Effector memory CD8-positive, alpha-beta T cell (primary cell): ENCODE measurements at places on chromosomes 6 and 20.

DNA sequence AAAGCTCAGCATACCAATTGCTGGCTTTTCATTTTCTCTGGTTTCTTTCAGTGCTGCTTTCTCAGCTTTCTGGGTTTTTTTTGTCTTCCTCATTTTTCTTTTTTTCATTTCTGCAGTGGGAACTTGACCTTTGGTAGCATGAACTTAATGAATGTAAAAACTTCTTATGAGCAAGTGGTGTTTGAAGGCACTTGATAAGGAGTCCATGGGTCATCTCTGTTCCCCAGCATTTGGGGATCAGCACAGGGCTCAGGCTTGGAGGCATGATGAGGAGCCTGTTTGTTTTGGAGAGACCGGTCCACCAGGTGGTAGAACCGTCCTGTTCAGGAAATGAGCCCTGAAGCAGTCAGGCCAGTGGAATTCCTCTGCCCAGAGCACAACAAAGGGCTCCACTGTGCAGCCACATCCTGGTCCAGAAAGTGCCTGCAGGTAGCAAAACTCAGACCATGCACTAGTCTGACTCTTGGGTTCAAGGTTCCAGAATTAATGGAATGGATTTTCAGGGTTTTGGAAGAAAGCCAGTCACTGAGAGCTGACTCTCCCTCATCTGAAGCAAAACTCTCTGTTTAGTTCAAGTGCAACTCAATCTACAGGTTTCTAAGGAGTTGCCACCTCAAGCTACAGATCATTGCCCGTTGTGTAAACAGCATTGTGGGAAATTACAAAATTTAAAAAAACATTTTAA lies 52.3 kb upstream of the ADGRF1 start:
- H3K4me3 ChIP-seq, result no peak overlapping the region
- no peak overlapping the region for H3K27ac ChIP-seq
- no peak for DNase-seq
- no peaks in the 10 kb centered on the region for H3K36me3 ChIP-seq
- no peaks in the 10 kb centered on the region for H3K4me1 ChIP-seq

DNA sequence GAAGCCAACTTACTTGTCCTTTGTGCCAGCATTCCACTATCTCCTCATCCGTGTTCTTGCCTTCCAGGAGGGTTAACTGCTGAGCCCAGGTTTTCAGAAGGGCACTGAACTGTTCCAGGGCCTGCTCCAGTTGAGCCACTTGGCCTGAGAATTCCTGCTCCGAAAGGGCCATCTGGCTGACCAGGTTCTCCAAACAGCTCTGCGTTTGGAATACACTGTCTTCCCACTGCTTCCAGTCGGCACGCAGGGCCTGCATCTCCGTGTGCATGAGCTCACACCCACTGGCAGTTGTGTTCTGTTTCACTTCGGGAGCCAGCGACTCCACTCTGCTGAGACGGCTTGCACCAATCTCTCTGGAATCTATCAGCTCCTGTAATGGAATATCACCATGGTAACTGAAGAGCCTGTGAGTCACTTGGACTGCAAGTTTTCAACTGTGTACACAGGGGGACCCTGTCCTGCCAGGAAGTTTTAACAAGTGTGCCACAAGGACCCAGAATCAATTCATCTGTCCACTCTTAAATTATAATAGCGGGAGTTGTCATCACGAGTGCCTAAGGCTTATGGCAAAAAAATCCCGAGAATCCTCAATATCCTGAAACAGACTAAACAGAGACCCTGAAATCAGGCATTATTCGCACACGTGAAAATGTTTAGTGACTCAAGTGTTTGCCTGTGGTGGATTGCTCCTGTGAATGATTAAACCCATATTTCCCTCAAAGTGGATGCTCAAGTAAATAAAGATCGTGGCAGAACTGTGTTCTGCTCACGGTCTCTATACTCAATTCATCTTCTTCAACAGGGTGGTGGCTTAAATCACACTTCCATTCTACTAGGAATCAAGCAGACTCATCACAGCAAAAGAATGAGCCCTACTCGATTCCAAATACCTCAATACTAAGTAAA lies 255.9 kb downstream of the SYNE1 start:
- H3K4me3 ChIP-seq, result no peak overlapping the region
- no peaks in the 10 kb centered on the region for H3K27me3 ChIP-seq
- no peak overlapping the region for H3K27ac ChIP-seq
- H3K4me1 ChIP-seq, result peaks cover 22% of the 10 kb centered on the region
- no peak for DNase-seq

DNA sequence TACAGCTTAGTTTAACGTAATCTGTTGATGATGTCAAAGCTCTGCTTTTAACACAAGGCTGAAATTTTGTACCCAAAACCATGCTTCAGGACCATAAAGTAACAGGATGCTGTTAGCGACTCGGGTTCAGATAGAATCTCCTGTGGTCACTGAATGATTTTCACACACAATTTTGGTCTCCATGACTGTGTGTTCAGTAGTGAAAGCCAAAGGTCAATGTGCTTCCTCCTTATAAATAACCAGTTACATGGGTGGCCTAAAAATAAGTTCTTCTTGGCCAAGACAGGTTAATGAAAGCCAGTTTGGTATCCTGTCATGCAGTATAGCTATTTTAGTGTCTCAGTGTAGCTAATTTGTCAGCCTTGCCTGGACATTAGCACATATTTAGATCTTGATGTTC lies 19.1 kb upstream of the LOC128125822 start:
- H3K4me3 ChIP-seq, result no peak overlapping the region
- H3K27ac ChIP-seq, result no peak overlapping the region
- DNase-seq, result no peak
- H3K27me3 ChIP-seq, result peaks cover 22% of the 10 kb centered on the region

GRCh38 chr6:48535582-48536009 lies 424.6 kb upstream of the PTCHD4 start:
- no peak overlapping the region for H3K4me3 ChIP-seq
- H3K27ac ChIP-seq, result no peak overlapping the region
- no peaks in the 10 kb centered on the region for H3K36me3 ChIP-seq
- DNase-seq, result no peak
- no peaks in the 10 kb centered on the region for H3K4me1 ChIP-seq
- H3K27me3 ChIP-seq, result no peaks in the 10 kb centered on the region

GRCh38 chr6:169023161-169023874 lies 230.3 kb downstream of the THBS2 start:
- H3K27ac ChIP-seq, result no peak overlapping the region
- peaks cover 21% of the 10 kb centered on the region for H3K27me3 ChIP-seq
- no peak for DNase-seq
- no peak overlapping the region for H3K4me3 ChIP-seq
- no peaks in the 10 kb centered on the region for H3K36me3 ChIP-seq
